NCI-H2107 (cell line): ENCODE measurements at places on chromosomes 11 and 22.

GRCh38 chr11:102346748-102347461 lies at the start of gene BIRC2:
Gene BIRC2 (plus strand): TSS chr11:102347214. CDS start chr11:102349855, 2,641 bp downstream.
- peak; percentile 92 for DNase-seq

- DNase-seq = no peak
Observed at GRCh38 chr11:61042961-61043540, 59.2 kb upstream of the CD5 start.

GRCh38 chr11:32172041-32172847 lies 81.4 kb downstream of the RCN1 start:
- no peak for DNase-seq

DNA sequence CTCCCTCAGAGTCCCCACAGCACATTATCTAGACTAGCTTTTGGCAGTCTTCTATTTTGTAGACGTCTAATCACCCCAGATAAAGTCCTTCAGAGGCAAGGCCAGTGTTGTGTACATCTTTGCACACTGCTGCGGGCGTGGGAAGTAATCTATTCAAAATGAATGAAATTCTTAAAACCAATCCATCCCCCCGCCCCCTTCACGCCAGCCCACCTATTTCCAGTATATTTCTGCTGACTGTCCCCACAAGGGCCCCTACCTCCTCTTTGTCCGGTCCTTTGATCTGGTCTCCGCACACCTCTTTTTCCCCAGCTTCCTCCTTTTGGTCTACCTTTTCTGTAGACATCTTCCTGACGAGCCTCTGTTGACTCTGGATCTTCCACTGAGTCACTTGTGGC lies 375 bp downstream of the BSCL2 start:
- no peak for DNase-seq

- no peak for DNase-seq
Observed at GRCh38 chr11:111421251-111421650, 42.2 kb upstream of the POU2AF1 start.

GRCh38 chr11:11534981-11535380 lies 86.8 kb downstream of the GALNT18 start:
- no peak for DNase-seq

DNA sequence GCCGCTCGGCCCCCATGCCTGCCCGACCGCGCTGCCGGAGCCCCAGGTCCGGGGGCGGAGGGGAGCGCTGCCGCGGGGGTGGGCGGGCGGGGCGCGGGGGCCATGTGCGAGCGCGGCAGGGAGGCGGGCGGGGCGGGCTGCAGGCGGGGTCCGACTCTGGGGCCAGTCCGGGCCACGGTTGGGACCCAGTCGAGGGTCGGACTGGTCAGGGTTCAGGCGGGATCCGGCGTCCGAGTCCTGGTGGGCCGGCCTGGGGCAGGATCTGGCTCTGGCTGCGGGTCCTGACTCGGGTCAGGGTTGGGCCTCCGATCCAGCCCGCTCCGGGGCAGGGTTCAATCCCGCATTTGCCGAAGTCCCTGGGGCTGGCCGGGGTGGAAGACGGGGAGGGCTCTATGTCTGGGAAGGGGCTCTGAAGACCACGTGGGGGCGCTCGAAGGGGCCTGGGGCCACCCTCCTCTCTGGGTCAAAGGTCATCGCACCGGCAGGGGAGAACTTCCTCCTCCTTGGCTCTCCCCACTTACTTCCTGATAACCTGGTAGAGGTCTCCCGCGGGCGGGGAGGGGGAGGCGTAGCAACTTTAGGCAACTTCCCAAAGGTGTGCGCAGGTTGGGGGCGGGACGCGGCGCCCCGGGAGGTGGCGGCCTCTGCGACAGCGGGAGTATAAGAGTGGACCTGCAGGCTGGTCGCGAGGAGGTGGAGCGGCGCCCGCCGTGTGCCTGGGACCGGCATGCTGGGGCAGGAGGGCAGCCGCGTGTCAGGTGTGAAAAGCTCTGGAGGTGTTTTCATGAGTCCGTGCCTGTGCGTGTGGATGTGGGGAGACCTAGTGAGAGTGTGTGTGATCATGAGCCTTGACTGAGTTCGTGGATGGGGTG lies 603 bp downstream of the ESRRA start:
- DNase-seq = no peak

DNA sequence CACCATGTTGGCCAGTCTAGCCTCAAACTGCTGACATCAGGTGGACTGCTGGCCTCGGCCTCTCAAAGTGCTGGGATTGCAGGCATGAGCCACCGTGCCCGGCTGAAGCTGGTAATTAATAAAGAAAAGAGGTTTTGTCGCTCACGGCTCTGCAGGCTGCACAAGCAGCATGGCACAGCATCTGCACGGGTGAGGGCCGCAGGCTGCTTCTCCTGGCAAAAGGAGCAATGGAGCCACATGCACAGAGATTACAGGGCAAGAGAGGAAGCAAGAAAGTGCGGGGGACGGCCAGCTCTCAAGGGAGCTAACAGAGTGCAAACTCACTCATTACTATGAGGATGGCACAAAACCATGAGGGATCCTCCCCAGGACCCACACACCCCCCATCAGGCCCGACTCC lies 4.7 kb upstream of the PARVB start:
- DNase-seq = no peak

- DNase-seq = no peak
Observed at GRCh38 chr11:98531576-98531975, 489.2 kb upstream of the CNTN5 start.

GRCh38 chr22:46598737-46599424 lies 21.3 kb upstream of the GRAMD4 start:
- DNase-seq = no peak

GRCh38 chr11:120324932-120325810 lies at the start of gene TLCD5:
Gene TLCD5 (plus strand): TSS chr11:120325299. CDS start chr11:120327442, 2,143 bp downstream.
- no peak for DNase-seq

- no peak for DNase-seq
Observed at GRCh38 chr11:7648264-7648663, 25.0 kb downstream of the CYB5R2 start.

GRCh38 chr11:21446939-21447590 lies 745.8 kb upstream of the ANO5 start:
- no peak for DNase-seq

DNA sequence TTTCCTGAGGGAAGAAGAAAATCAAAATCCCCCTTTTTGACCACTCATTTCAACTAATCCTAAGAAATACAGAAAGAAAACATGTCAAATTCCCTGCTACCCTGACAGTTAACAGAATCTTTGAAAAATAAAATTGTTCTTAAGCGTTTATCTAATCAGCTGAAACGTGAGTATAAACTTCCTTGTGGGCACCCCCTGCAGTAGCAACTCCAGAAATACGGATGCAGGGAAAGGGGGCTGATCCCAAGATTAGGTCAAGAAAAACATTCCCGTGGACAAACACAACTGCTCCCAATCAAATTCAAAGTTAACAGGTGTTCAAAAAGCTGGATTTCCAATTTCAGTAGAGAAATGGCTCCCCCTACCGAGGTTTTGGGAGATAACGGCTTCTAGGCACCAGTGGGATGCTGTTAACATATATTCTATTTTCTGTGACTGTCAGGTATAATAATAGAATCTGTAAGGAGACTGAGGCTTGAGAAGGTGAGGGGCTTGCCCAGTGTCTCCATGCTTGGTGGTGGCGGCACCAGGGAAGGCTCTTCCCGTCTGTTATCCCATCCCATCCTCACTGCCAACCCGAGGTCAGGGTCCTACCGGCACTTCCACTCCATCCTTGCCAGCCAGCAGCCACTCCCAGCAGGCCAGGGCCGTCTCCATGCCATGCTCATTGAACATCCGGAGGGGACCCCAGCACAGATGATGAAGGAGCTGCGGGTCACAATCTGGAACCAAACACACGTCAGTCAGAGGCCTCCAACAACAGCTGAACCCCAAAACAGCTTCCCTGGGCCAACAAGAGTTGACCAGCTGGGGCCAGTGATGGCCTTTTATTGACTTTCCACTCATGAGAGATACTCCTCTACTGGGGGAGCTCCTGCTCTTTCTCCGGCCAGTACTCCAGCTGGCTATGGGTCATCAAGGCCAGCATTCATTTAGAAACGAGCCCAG lies 32.0 kb upstream of the SERPIND1 start:
- no peak for DNase-seq

DNA sequence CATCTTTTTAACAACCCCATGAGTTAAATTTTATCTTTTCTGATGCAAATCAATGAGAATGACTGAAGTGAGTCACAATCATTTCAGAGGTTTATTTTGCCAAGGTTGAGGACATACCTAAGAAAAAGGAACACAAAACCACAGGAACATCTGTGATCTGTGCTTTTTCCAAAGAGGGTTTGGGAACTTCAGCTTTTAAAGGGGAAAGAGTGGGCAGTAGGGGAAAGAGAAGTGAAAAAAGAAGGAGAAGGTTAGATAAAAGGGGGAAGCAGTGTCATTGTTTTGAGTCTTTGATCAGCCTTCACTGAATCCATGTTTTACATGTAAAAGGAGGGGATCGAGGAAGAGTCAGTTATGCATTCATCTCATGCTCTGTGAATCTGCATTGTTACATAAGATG lies 45.3 kb upstream of the SPON1 start:
- DNase-seq = no peak

GRCh38 chr11:128692753-128693415 lies 988 bp upstream of the FLI1 start:
- DNase-seq = no peak

DNA sequence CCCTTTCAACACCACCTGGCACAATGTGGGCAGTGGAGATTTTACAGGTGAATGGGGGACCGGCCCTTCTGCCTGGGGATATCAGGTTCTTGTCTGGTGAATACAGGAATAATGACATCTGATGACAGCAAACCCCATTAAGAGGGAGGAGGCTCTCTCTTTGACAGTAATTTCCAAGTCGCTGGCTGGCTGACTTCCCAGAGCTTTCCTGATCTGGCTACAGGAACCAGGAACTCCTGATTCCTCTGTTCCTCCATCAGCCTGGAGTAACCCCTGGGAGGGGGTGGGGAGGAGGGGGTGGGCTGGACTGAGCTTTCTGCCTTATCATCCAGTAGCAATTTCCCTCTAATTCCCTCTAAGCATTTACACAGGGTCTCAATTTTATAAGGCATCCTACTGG lies 3.7 kb upstream of the MIEF1 start:
- peak; percentile 72 for DNase-seq

GRCh38 chr22:22452211-22452610 lies 56.3 kb downstream of the ZNF280B start:
- no peak for DNase-seq

DNA sequence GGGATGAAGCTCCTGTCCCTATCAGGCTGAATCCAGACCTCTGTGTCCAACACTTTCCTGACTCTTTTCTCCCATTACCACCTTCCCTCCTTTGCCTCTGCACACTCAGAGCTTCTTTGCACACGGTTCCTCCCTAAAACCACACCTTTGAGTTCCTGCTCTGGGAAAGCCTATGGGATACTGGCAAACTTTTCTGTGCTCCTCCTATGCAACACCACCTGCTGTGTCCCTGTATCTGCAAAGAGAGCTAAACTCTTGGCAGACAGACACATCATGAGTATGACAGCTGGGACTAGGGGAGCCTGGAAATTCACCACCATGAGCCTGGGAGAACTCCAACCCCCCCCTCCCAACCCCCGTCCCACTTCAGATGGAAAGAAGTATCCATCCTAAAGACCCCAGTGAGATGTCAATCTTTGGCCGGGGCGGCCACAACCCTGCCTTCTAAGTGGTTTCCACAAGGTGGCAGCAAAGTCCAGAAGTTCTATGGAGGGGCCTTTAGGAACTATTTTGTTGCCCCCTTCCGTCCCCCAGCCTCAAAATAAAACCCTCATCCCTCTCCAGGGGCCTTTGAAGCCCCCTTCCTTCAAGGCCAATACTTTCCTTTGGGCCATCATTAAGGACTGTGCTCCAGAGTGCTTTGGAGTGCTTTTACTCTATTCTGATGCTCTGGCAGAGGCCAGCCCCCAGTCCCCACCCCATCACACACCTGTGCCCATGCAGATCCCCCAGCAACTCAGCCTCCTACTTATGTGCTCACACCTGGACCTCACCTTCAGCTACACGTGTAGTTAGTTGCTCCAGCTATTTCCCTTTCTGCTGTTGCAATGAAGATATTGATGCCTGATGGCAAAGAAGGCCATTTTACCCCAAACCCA lies 19.4 kb downstream of the HTR3A start:
- DNase-seq = no peak

DNA sequence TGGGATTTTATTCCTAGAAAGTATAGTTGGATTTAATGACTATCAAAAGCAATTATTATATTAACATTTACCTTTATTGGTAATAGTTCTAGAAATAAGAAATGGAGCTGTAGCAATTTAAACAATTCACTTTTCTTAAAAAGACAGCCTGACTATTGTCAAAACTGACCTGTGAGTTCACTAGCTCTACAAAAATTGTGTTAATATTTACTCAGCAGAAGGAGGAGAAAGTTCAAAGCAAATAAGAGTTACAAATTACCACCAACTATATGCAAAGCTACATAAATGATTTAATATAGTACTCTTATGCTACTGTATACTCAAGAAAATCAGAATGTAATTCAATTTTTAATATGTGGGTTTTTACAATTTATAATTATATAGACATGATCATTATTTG lies 310.0 kb downstream of the DCDC1 start:
- no peak for DNase-seq

DNA sequence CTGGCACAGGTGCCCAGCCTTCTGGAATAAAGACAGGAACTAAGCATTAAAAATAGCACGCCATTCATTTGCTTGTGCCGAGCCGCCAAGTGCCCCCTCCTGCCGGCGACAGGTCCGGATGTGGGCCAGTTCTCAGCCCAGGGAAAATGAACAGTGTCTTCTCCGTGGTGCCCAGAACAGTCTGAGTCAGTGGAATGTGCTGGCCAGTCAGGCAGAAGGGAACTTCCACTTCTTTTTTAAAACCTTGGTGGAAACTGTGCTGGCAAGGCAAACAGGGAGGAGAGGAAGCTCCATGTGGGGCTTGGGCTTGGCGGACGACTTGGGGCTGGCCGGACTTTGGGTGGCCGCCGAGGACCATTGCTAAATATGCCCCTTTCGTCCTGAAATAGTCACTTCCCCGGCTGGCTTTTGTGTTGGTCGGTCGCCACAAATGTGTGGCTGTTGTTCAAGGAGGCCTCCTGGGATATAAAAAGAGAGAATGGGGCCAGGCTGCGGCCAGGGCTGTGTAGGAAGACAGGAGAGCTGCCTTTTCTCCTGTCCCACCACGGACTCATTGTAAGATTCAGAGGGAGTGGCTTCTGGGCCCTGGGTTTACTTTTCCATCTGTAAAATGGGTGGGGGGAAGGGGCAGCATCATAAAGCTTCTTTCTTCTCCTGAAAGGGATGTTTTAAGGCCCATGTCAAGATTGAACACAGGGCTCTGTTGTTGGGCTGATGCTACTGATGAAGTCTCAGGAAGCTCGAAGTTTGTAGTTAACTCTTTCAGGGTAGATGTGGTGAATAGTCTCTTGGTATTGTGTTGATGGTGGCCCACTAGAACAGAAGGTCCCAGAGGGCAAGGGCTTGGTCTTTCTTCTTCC lies 101.0 kb downstream of the PTPRJ start:
- DNase-seq = no peak

DNA sequence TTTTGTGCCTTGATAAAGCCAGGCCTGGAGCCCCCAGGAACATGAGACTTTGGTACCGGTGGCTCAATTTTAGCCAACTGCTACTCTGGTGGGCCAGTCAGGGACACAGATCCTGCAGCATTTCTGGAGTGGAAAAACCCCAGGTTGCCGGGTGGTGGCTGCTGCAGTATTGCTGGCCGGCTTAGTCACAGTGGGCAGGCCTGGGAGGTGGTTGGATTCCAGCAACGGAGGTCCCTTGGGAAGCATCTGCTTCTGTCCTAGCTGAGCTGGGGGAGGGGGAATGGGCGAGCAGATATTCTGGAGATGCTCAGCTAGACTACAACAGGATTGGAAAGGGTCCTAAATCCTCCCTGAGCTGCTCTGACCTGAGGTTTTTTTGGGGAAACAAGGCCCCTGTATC lies 31.6 kb upstream of the ACCSL start:
- no peak for DNase-seq
